ENCODE measurements at places on chromosomes 13 and 19. TPM values are rescaled to one million over a fixed set of nuclear protein-coding genes. Genes with fewer than 3 reads are reported as not detected.

The RXFP2 gene
- total RNA-seq: not detected

The CCDC8 gene
- total RNA-seq: 0.45 TPM

The IGFL1 gene
- total RNA-seq: not detected

The SLITRK6 gene
- total RNA-seq: not detected

The INSL3 gene
- total RNA-seq: not detected

The SCEL gene
- total RNA-seq: not detected

The CELF5 gene
- total RNA-seq: not detected

The ACER1 gene
- not detected for total RNA-seq

The ERICH4 gene
- not detected for total RNA-seq

The SH2D3A gene
- total RNA-seq: 0.38 TPM
